EL (cell line): ENCODE measurements at places on chromosomes 1 and 21.

DNA sequence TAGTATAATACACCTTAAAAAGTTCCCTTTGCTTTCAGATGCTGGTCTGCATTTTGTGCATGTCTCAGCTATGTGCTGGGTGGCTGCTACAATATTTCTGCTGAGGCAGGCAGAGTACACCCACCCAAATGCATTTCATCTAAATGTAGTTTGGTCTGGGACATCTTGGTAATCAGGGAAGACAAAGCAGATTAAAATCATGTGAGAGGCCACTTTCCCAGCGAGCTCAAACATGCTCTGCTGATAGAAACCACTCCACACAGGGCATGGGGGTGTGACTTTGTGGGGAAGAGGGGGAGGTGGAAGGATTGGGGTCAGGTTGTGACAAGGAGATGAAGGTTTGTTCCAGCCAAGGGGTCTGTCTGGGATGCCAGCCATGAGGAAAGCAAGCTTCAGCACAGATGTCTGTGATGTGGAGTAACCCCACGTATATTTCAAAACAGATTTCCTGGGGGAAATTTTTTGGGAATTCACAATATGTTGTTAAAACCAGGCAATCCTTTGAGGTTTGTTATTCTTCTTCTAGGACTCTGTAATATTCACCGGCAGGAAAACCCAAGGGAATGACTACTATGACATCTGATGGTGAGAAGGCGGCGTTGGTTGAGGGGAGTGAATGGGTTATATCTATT lies 255.1 kb upstream of the FGGY start:
- DNase-seq = peak; percentile 50

DNA sequence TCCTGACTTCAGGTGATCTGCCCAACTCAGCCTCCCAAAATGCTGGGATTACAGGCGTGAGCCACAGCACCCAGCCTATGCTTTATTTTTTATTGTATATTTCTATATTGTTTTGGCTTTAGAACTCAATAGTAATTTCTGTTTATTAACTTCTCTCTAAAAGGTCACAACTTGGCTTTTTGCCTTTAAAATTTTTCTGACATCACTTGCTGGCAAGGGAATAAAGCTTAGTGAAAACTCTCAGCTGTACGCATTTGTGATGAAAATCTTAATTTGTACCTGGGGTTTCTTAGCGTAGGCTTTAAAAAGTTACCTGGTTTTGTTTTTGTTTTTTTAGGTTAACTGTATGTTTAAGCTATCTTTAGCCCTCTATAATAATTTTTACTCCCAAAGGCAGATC lies 36.2 kb downstream of the B3GALNT2 start:
- DNase-seq = no peak

DNA sequence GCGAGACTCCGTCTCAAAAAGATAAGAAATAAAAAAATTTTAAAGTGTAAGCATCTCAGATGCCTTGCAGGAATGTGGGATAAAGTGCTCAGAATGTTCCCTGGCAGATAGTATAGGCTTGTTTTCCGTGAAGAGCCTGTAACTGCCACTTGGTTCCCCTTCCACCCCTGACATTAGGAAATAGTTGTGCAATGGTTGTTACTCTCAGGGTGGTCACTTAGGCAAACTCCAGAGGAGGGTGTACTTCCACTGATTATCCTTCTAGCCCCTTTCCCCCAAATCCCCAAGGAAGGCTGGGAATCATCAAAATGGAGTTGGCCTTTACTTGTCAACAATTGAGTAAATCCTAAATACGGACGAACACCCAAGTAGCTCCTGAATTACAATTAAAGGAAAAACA lies 10.4 kb downstream of the RPL11 start:
- DNase-seq = no peak

GRCh38 chr1:88061492-88062177 lies 622.4 kb upstream of the PKN2 start:
- DNase-seq = peak; percentile 59

- no peak for DNase-seq
Measured at GRCh38 chr1:110151175-110151669, 928 bp downstream of the SLC6A17 start.
